ENCODE measurements at places on chromosomes 1 and 21.
A peak's percentile ranks its signal among the peaks of the same experiment; 100 is the strongest.

GRCh38 chr1:83000286-83000685 lies 998.6 kb downstream of the TTLL7 start:
- no peak for DNase-seq

GRCh38 chr1:224493269-224493668 lies 58.7 kb upstream of the WDR26 start:
- DNase-seq, result no peak

- no peak for DNase-seq
Measured at GRCh38 chr1:32362474-32363313, at the start of the genes FAM229A and TSSK3. FAM229A (minus strand) TSS chr1:32362485; CDS start chr1:32362091, 394 bp downstream. TSSK3 (plus strand) TSS chr1:32362539; CDS start chr1:32362702, 163 bp downstream.

DNA sequence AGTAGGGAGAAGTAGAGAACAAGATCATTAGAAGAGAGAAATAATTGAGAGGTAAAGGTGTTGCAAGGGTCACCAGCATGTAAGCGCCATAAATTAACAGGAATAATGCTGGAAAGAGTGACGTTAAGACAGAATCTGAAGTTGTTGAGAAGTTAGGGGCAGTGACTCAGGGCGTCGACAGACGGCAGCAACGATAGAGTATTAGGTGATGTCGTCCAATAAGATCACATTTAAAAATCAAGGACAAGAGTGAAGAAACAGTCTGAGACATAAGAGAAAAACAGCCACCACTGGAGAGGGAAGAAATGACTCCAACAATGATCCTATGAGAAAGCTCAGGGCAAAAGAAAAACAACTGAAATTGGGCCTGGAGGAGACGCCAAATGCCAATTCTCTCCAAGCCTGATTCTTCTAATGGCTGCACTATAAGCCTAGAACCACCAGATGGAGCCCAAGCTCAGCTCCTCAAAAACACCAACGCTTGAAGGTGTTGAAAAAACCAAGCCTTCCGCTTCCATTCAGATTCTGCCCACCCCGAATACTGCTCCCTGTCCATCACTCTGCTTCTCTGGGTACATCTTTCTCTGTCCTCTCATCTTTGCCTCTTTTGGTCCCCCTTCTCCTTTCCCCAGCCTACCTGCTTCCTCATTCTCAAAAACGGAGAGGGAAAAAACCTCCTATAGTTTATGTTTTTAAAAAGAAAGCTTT lies 70.0 kb downstream of the LUZP1 start:
- peak; percentile 81 for DNase-seq

- DNase-seq, result no peak
Measured at GRCh38 chr21:46115441-46116188, 17.7 kb downstream of the COL6A2 start.

DNA sequence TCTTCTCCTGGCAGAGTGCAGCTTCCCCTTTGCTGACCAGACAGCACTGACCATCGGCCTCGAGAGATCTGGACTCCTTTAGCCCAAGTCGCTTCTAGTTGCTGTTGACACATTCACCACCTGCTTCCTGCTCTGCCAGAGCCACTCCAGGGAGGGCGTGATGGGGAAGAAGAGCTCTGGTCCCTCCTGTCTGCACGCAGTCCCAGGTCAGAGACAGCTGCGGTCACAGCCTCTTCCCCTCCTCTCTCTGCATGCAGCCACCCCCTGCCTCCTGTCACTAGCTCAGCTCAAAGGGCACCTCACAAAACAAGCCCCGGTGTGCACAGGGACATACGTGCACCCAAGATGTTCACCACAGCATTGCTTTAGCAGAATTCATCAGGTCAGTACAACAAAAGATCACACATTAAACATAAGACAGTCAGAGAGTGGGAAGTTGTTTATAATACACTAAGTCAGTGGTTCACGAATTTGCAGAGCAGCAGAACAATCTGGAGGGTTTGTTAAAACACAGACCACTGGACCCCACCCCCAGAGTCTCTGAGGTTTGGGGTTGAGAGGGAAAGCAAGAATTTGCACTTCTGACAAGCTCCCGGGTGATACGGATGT lies 132.9 kb downstream of the SYF2 start:
- peak; percentile 46 for DNase-seq

- DNase-seq, result no peak
Measured at GRCh38 chr1:41385398-41386195, 24.4 kb downstream of the FOXO6 start.

DNA sequence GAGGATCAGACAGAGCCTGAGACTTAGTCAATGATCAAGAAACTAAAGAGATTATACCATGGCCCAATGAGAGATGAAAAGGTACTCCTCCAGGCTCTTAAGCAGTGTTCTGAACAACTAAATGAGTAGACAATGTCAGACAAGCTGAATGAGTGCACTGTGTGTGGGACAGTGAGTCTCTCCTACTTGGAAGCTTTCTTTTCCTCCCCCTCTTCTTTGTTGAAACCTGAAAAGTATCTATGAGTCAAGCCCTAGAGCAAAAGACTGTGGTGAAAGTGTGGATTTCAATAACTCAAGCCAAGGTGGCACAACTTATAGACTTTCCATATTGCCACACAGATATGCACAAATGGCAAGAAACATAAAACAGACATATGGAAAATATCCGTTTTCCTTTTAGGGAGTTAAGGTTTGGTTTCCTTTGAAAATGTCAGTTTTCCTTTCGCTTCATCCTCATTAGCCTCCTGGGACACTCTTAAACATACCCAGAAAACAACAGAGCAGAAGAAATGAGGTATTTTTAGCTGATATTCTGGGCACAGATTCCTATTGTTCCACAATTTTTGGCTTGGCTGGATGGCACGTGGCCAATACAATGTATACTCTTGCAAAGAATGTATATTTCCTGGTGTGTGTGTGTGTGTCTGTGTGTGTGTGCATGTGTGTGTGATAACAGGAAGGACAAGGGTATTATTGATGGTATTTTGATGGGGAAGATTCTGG lies 96.6 kb downstream of the LMX1A start:
- no peak for DNase-seq

DNA sequence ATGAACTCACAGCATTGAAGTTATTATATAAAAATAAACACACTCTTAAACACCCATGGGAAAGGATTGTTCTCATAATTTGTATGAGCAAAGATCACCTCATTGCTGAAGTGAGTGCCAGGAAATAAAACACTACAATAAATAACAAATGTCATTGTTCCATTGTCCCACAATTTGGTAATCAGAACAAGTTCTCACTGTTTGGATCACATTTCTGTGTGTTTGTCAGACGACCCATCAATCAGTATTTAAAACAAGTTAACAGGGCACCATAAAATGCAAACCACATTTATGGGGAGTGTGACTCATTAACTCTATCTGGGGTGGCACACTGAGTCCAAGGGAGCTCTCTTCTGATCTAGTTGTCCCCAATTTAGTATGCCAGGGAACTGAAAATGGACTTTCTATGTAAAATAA lies 124.5 kb downstream of the PTPRC start:
- DNase-seq, result no peak

- DNase-seq, result no peak
Measured at GRCh38 chr1:93620172-93620840, 61.3 kb downstream of the BCAR3 start.

DNA sequence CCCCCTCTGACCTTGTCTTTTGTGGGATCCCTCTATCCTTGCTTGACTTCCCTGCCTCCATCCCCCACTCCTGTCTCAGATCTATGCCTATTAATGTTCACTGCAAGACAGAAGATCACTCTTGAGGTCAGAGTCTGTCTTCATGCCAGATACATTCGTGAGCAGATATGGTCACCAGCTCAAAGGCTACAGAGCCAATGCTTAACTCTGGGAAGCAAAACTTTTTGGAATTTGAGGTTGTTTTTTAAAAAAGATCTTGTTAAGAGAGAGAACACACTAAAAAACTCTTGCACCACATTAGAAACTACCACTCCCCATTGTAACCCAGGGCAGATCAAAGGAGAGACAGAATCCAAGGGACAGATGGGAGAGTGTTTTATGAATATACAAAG lies 17.1 kb upstream of the A3GALT2 start:
- no peak for DNase-seq

DNA sequence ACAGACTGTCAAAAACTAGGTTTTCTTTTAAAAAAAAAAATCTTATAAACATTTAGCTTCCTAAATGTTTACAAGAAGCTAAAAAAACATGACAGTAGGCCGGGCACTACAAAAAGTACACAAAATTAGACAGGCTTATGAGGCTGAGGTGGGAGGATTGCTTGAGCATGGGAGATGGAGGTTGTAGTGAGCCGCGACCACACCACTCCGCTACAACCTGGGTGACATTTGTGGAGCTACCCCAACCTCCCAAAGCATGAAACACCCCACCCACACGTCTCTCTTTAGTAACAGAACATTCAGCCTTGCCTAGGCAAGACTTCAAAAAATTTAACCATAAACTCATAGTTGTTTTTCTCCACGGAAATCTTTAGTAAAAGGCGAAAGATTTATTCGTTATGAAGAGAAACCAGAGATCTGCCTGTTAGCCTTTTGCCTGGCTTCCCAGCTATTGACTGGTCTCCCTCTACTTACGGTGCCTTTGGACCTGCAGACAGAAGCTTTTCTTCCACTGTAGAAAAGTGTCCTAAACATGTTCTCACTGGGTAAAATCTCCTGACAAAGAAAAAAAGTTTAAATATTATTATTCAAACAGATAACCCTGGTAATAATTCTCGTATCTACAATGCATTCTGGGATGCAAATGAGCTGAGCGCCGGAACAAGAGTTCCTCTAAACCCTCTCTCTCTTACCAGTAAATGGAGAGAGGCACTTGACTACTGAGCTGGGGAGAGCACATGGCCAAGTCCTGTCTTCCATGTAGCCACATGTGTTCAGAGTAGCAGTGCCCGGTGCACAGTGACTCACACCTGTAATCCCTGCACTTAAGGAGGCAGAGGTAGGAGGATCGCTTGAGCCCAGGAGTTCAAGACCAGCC lies 9.2 kb downstream of the RNU5D-1 start:
- peak; percentile 88 for DNase-seq

DNA sequence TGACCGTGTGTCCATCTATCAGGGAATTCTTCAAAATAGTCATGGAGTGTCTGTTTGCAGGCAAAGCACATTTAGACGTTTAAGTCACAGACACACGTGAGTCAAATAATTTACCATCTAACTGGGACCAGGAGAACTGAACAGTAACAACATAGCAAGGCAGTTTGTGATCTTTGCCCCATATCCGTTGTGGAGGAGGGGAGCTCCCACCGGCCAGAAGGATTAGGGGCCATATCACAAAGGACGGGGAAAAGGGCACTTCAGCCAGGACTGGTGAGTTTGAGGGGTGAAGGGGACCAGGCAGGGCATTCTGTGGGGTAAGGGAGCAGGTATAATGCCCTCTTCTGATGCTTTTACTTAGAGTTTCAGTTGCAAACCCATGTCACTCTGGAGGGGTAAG lies 22.9 kb downstream of the ELAPOR1 start:
- no peak for DNase-seq

DNA sequence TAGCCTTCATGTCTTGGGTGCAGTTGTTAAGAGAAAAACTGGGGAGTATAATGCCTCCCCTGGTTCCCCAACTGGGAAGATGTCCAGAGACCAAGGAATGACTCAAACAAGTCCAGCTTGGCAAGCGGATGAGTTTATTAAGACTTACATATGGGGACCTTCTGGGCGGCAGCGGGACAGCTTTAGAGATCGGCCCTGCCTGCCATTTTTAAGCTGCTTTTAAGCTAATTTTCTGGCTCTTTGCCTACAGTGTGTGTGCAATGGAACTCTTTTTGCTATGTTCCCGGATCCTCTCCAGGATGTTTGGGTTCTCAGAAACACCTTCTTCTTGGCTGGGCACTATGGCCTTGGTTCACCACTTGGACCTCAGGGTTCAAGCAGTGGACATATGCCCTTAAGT lies 99.5 kb downstream of the RYR2 start:
- DNase-seq, result no peak

DNA sequence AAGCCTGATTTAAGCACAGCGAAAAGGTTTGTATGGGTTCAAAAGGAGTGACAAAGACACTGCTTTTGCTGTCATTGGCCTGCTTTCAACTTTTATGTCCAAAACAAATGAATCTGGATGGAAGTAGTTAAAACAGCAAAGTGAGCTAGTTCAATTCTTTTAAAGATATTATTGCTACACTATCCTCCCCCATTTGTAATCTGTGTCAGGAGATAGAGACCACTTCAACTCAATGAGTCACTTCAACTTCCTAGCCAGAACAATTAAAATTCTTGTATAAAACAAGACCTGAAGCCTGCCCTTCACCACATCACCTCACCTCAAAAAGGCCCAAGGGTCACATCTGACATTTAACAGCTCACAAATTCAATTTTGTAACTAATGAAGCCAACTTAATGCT lies 364.1 kb upstream of the LYPLAL1 start:
- DNase-seq, result no peak

- no peak for DNase-seq
Measured at GRCh38 chr1:77889671-77890070, 1.2 kb downstream of the NEXN start.

GRCh38 chr1:195697130-195697529 lies 911.1 kb downstream of the KCNT2 start:
- no peak for DNase-seq

- DNase-seq, result no peak
Measured at GRCh38 chr1:205933671-205934618, 9.3 kb downstream of the SLC26A9 start.

- DNase-seq, result no peak
Measured at GRCh38 chr1:191320062-191320461, 838.2 kb upstream of the RGS18 start.

DNA sequence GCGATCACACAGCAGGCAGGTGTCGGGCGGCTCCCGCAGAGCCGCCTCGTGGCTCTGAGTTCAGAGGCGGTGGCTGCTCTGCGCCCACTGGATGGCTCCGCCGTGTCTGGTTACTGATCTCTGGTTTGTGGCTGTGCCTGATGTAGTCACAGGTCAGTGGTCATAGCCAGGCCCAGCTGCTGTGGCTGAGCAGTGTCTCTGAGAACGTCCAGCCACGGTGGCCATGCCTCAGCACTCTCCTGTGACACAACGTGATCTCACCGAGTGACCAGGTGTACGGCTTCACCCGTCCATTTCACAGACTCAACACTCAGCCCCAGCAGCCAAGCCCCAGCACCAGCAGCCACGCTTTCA lies 61.2 kb downstream of the KCNN3 start:
- DNase-seq, result no peak

GRCh38 chr1:113133038-113133437 lies 60.0 kb downstream of the LRIG2 start:
- DNase-seq, result peak; percentile 8

DNA sequence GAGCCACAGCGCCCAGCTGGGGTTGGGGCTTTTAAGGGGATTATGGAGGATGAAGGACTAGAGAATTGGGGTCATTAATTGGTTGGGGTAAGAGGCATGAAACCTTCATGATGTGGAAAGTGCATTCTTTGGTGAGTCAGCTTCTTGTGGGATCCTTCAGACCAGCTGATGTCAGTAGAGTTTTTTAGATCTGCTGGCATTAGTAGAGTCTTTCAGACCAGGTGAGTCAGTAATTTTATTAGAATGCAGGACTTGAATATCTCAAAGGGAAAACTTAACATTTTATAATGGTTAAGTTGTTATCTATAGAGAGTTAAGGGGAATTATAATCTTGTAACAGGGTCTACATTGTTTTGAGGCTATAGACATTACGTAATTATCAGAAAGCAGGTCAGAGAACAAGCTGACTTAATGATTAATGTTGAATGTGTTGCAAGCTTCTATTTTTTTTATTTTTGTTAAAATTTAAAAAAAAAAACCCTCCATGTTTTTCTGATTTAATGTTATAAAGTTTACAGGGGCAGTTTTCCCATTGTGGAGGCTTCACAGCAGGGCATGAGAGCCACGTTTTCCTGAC lies 160.9 kb upstream of the FMN2 start:
- DNase-seq, result no peak

Measured in CD4-positive, alpha-beta T cell treated with Interleukin-21 for 1 hour (primary cell).